Ascending aorta (tissue), 2 donors: ENCODE measurements at places on chromosomes 13 and 19.
A peak's percentile ranks its signal among the peaks of the same experiment; 100 is the strongest.

GRCh38 chr19:12721656-12722565 lies 1.8 kb downstream of the TNPO2 start:
- H3K4me3 ChIP-seq: peak overlapping the region; percentile 81
- H3K27ac ChIP-seq: peak overlapping the region; percentile 98
- H3K27me3 ChIP-seq: no peaks in the 10 kb centered on the region
- no peak for DNase-seq
- H3K4me1 ChIP-seq: peaks cover 4% of the 10 kb centered on the region

DNA sequence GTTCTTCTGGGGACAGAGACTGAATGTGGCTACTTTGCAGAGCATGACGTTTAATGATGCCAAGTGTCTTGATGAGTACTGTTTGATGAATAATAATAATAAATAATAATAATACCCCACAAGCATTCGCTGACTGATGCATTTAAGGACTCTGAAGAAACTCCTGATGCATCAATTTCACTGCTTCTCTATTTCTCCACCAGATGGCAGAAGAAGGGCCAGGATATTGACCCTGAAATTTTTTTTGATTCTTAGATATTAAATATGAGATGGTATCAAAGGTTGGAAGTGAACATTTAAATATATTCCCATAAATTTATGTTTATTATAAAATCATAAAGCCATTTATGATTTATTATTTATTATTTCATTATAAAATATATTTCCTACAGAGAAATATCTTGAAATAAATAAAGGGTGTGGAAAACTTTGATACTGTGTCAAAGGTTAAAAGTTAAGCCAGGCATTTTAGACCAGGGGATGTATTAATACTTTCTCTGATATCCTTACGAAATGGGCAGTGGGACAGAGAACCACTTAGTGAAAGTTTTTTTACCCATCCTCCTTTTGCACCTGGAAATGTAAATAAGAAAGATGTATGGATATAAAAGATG lies 170.9 kb downstream of the LACC1 start:
- peaks cover 24% of the 10 kb centered on the region for H3K4me1 ChIP-seq
- no peaks in the 10 kb centered on the region for H3K27me3 ChIP-seq
- no peak overlapping the region for H3K27ac ChIP-seq

GRCh38 chr19:48720251-48720612 lies 707 bp upstream of the MAMSTR start:
- H3K4me1 ChIP-seq: peaks cover 24% of the 10 kb centered on the region
- peak overlapping the region; percentile 65 for H3K4me3 ChIP-seq
- peak overlapping the region; percentile 93 for H3K27ac ChIP-seq
- no peaks in the 10 kb centered on the region for H3K36me3 ChIP-seq
- no peaks in the 10 kb centered on the region for H3K27me3 ChIP-seq

GRCh38 chr19:4620675-4621074 lies 18.6 kb upstream of the TNFAIP8L1 start:
- no peak overlapping the region for H3K4me3 ChIP-seq
- no peaks in the 10 kb centered on the region for H3K4me1 ChIP-seq
- H3K27ac ChIP-seq: no peak overlapping the region
- DNase-seq: no peak
- peaks cover 8% of the 10 kb centered on the region for H3K27me3 ChIP-seq

DNA sequence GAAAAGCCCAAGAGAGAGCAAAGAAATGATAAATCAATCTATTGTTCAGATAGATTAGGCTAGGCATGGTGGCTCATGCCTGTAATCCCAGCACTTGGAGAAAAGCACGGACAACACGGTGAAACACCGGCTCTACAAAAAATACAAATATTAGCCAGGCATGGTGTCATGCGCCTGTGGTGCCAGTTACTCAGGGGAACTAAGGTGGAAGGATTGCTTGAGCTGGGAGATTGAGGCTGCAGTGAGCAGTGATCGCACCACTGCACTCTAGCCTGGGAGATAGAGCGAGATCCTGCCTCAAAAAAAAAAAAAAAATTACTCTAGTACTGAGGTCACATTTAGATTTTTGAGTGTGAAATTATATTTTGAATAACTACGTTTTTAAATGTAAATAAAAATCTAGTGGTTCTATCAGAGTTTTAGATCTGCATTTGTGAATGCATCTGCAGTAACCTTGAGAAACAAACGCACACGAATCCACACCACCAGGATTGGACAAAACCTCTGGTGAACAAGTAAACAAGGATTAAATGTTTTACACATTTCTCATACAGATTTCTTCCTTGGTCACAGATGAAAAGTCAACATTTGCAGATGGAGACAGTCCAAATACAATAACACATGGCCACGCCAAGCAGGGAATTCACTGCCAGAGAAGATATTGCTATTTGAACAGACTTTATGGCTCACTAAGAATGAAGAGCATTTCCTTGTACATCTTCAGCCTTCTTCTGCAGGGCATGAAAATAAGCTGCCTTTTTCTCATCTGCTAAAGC lies 917.6 kb downstream of the PCDH9 start:
- no peak for DNase-seq
- no peaks in the 10 kb centered on the region for H3K27me3 ChIP-seq
- H3K27ac ChIP-seq: no peak overlapping the region

GRCh38 chr13:77919246-77919920 lies 752 bp upstream of the EDNRB start:
- H3K4me3 ChIP-seq: peak overlapping the region; percentile 62
- no peaks in the 10 kb centered on the region for H3K27me3 ChIP-seq
- peak; percentile 62 for DNase-seq
- H3K4me1 ChIP-seq: no peaks in the 10 kb centered on the region

GRCh38 chr19:16229322-16229641 lies 31.6 kb downstream of the AP1M1 start:
- H3K4me1 ChIP-seq: no peaks in the 10 kb centered on the region
- no peaks in the 10 kb centered on the region for H3K27me3 ChIP-seq
- H3K4me3 ChIP-seq: no peak overlapping the region
- peaks cover 91% of the 10 kb centered on the region for H3K36me3 ChIP-seq
- no peak overlapping the region for H3K27ac ChIP-seq

GRCh38 chr13:32092496-32092895 lies 60.9 kb downstream of the FRY start:
- H3K27me3 ChIP-seq: no peaks in the 10 kb centered on the region
- H3K36me3 ChIP-seq: no peaks in the 10 kb centered on the region
- no peak overlapping the region for H3K27ac ChIP-seq
- no peak for DNase-seq

GRCh38 chr13:26412936-26413716 lies 144.4 kb upstream of the WASF3 start:
- DNase-seq: no peak
- no peaks in the 10 kb centered on the region for H3K4me1 ChIP-seq
- H3K36me3 ChIP-seq: no peaks in the 10 kb centered on the region
- H3K4me3 ChIP-seq: no peak overlapping the region
- H3K27me3 ChIP-seq: no peaks in the 10 kb centered on the region
- no peak overlapping the region for H3K27ac ChIP-seq

DNA sequence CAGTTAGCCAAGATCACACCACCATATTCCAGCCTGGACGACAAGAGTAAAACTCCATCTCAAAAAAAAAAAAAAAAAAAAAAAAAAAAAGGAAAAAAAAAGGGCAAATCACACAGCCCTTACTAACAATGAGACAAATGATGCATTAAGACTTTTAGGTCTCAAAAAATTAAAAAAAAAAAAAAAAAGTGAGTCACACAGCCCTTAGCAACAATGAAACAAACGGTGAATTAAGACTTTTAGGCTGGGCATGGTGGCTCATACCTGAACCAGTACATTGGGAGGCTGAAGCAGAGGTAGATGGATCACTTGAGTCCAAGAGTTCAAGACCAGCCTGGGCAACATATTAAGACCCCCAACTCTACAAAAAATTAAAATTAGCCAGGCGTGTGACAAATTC lies 32.4 kb upstream of the EIF3G start:
- H3K36me3 ChIP-seq: peaks cover 58% of the 10 kb centered on the region
- H3K4me1 ChIP-seq: no peaks in the 10 kb centered on the region
- no peak overlapping the region for H3K4me3 ChIP-seq
- no peak overlapping the region for H3K27ac ChIP-seq
- DNase-seq: no peak

DNA sequence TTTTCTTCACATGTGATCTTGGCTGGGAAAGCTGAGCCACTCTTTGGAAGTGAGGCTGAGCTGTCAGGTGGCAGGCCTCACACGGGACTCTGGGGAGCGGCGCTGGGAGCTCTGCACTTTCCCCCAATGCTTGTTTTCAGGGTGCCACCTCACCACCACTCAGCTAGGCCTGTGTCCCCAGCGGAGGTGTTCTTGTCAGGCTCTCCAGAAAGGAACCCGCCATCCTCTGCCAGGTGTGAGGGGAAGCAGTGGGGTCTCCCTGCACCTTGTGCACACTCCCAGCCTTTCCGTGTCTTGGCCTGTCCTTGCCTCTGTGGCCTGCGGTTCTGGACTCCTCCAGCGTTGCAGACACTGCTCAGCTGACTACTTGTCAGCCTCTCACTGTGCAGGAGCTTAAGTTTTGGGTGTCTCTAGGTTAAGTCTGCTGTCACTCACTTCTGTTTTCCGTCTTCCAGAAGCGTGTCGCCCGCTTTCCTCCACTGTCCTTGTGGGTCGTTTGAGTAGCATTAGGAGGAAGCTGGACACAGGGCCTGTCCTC lies 51.9 kb downstream of the GGACT start:
- H3K27me3 ChIP-seq: no peaks in the 10 kb centered on the region
- peaks cover 14% of the 10 kb centered on the region for H3K36me3 ChIP-seq
- H3K27ac ChIP-seq: no peak overlapping the region
- DNase-seq: no peak
- no peaks in the 10 kb centered on the region for H3K4me1 ChIP-seq
